NCI-H446 (cell line): ENCODE measurements at places on chromosomes 6 and 20.

- DNase-seq: no peak
Observed at GRCh38 chr20:32019156-32019510, 8.9 kb downstream of the CCM2L start.

DNA sequence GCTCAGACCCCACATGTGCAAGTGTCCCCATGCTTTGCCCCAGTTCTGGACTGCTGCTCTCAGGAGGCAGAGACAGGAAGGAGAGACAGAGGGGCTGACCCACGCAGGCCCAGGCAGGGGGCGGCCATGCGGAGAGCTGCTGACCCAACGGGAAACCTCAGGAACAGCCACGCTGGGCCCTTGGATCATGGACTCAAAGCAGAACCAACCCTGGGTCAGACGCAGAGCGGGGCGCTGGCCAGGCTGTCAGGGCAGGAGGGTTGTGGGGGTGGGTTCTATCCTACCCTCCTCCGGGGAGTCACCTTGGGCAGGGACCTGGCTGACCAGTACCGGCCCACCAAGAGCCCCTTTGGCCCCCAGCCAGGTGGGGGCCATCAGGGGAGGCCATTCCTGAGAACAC is 2.0 kb downstream of the KCNQ2 start:
- DNase-seq: no peak

DNA sequence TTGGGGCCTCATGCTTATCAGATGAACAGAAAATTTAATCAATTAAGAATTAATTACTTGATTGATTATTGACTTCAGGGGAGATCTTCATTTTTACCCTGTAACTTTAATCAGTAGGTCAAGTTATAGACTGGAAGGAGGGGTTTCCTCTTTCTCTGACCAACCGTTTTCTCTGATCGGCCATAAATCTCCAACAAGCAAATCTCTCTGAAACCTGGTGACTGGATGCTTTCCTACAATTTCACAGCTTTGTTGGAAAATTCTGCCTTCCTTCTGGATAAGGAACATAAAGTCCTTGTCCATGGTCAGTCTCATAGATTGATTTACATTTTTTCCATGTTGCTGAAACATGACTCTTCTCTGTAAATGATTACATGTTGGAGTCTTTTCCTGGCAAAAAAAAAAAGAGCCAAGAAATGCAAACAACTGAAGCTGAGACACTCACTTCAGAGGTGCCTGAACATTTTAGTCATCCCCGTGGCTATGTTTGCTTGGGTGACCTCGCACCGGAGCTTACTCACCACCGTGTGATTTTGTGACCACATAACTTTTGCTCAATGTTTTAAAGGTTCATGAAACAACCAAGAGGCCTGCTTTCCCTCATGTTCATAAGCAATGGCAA is 31.0 kb downstream of the IRF4 start:
- no peak for DNase-seq

- DNase-seq: no peak
Observed at GRCh38 chr6:10407674-10408054, 7.2 kb downstream of the TFAP2A start.

DNA sequence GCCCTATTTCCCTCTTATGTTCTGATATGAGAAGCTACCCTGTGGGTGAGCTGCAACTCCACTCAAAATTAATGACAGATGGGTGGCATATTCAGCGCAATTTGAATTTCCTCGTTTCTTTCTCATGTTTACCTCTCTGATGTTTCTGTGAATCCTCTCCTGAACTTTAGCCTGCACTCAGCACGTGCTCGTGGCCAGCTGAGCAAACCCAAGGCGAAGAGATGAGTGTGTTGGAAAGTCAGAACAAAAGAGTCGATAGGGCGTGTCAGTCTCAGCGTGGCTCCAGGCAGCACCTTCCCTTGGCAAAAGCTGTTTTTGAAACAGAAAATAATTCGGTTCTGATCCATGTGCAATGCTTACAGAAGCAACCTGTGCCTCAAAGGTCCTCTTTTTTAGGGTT is 226.1 kb upstream of the GMDS start:
- DNase-seq: no peak

DNA sequence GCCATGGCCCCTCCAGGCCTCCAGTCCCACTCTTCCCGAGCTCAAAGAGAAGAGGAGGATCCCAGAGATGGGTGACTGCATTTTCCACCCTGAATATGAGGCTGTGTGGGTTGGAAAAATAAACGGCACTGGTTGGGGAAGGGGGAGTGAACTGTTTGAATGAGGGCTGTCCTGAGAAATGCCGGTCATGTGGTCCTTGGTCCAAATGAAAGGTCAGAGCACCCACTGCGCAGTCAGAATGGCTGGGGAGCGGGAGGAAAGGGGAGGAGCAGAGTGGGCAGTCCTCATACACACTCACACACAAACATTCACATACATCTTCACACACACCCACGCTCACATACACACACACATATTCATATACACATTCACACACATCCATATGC is 83.1 kb downstream of the MRPL14 start:
- DNase-seq: no peak

DNA sequence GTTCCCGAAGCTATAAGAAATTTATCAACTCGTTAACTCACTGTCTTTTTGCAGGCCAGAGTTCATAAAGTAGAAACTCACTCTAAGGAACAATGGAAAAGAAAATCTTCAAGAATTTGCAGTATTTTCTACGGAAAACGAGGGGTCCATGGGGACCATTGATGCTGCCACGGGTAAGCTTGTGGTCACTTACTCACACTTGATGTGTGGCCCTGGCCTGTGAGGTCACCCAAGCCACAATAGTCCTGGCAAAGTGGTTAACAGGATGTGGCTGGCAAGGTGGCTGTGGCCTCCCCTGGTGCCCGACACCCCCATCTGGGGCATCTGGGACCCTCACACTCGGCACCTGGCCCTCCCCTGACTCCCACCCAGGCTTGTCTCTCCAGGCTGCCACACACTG is 123.4 kb downstream of the C6orf118 start:
- no peak for DNase-seq

- peak; percentile 44 for DNase-seq
Observed at GRCh38 chr6:100461278-100461916, 3.3 kb downstream of the SIM1 start.

- DNase-seq: no peak
Observed at GRCh38 chr6:6386010-6386409, 65.5 kb upstream of the F13A1 start.

DNA sequence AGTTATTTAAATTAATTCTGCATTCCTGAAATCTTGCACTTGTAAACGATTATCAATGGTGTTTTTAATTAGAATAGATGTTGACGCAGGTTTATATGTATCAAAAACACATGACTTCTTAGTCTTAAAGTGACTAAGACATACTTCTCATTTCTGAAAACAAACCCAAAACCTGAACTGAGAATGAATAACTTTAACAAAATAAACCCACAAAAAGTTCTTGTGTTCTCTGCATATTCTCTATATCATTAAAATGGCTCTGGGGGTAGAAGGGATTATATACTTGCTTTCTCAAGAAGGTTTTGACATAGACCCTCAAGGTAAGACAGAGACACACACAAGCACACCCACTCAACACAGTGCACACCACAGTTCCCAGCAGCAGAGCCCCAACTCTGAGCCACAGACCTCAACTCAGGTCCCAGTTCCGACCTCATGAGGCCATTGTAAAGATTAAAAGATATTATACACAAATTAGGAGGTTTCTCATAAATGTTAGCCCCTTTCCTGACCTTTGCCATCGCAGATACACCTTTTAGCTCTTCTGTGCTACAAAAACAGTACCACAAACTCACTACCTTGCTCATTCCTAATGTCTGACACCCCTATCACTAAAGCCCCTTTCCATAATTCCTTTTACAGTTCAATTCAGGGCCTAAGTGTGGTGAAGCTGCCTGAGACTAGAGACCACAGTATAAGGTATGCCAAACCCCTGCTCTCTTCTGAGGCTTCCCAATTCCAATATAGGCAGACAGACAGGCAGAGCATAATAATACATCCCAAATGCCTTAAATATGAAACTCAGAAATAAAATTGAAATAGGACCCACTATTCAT is 267.8 kb downstream of the PTPRK start:
- DNase-seq: no peak

GRCh38 chr6:144335311-144335861 is 50.3 kb downstream of the UTRN start:
- DNase-seq: no peak

DNA sequence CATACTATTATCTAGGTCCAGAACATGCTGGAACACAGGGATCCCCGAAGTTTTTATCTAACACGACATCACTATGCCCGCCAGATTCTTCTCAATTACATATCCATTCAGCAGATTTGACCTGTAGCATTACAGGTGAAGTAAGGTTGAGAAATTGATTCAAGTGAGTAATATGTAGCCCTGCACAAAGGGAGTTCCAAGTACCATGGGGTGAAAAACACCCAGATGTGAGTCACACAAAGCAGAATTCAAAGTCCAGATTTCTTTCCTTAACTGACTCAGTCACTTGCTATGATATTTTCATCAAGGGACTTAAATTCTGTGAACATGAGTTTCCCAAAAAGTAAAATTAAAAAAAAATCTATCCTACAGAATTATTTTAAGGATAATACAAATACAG is 655.4 kb upstream of the PTCHD4 start:
- no peak for DNase-seq

- no peak for DNase-seq
Observed at GRCh38 chr20:24617757-24618450, 148.5 kb downstream of the SYNDIG1 start.

- DNase-seq: peak; percentile 57
Observed at GRCh38 chr20:58877050-58877975, 24.8 kb downstream of the GNAS start.

DNA sequence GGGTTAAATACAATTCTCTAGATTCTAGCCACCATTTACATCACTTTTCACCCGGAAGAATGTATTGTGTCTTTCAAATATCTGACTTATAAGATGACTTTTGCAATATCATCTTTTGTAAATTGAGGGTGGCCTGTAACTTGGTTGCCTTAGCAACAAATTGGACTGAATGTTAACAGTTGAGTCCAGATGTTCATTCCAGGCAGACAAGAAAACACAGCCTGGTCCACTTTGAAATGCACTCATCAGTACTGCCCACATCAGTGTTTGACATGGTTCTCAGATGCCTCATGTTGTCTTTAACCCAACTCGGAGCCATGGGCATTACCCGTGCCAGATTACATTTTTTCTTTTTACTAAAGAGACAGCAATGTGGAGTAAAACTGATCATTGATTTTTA is 781.6 kb upstream of the CHD6 start:
- DNase-seq: no peak

- DNase-seq: no peak
Observed at GRCh38 chr6:44039839-44040350, 87.4 kb downstream of the MRPL14 start.

GRCh38 chr20:43444107-43444506 is 13.6 kb upstream of the SRSF6 start:
- no peak for DNase-seq

GRCh38 chr6:13474360-13474759 is 13.0 kb downstream of the GFOD1 start:
- no peak for DNase-seq

DNA sequence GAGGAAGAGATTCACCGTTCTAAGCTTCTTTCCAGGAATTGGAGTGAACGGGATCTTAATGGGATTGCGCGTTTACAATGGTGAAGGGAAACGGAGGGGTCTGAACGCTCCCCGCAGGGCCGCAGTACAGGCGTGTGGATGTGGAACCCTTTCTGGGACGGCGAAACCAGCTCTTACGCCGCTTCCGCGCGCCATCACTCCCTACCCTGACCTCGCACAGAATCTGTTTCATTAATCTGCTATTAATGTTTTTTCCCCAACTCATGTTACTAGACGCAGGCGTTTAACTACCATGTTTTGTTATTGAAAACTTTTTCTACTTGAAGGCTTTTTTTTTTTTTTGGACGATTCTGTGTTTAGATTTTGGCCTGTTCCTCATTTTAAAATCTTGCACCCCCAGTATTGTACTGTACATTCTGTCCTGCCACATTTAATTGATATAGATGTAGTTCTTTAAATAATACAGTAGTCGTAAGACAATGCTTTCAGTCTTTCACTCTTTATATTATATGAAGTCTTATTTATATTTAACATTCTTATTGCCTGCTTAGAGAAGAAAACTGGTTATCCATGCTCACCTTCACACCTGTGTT is 696 bp upstream of the SUPT3H start:
- DNase-seq: no peak

- DNase-seq: no peak
Observed at GRCh38 chr6:19845266-19846041, 8.3 kb downstream of the ID4 start.
